ENCODE measurements at places on chromosomes 11 and 22.

- DNase-seq = no peak
Observed at GRCh38 chr11:109432105-109432504, 10.1 kb downstream of the C11orf87 start.

DNA sequence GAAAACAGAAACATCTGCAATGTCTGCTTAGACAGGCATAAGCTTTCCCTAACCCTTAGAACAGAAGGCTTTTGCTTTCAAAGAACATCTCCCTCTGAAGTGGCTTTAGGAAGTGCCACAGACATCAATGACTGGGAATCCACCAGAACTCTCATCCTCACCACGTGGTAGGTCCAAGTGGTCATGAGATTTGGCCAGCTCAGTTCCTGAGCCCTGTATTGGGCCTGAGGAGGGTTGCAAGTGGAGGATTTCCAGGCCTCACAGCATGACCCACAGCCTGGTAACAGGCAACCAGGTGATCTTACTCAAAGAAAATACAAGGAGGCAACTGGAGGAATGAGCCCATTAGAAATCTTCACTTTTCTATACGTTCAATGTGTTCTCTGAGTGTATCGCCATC lies 1.6 kb downstream of the CASP1 start:
- no peak for DNase-seq

DNA sequence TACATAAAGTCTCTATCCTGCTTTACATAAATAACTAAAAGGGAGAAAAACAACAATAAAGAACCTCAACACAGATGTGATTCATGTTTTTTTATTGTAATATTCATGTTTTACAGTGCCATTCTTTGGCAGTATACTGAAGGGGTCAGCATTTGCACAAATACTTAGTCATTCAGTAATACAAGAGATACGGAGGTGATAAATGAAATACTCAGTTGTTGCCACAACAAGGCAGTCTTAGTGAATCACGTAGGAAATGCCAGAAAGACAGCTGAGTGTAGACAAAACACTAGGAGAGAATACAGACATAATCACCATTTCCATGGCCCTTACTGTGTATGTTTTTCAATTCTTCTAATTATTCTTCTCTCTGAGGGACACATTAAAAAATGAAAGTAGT lies 910.4 kb downstream of the METTL15 start:
- peak; percentile 32 for DNase-seq

- DNase-seq = no peak
Observed at GRCh38 chr11:64436000-64436399, 77.0 kb downstream of the RPS6KA4 start.

GRCh38 chr11:68938088-68938487 lies 34.4 kb downstream of the IGHMBP2 start:
- DNase-seq = no peak

- no peak for DNase-seq
Observed at GRCh38 chr11:77204754-77205466, 76.9 kb downstream of the MYO7A start.

DNA sequence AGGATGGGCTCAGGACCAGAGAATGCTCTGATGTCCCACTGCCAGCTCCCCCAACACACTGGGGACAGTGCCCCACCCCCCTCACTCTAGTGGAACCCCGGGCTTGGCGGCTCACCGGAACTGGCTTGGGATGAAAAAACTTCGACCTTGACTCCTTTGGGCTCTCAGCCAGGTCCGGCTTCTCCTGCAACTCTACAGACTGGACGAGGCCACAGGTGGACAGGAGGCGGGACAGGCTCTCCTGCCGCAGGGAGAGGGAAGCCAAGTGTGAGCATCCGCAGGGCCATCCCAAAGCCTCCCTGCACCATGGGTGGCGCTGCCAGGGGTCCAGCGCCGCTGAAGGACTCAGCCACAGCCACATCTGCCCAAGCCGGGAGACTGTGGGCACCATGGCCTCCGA lies 3.7 kb downstream of the RRP7A start:
- DNase-seq = no peak

DNA sequence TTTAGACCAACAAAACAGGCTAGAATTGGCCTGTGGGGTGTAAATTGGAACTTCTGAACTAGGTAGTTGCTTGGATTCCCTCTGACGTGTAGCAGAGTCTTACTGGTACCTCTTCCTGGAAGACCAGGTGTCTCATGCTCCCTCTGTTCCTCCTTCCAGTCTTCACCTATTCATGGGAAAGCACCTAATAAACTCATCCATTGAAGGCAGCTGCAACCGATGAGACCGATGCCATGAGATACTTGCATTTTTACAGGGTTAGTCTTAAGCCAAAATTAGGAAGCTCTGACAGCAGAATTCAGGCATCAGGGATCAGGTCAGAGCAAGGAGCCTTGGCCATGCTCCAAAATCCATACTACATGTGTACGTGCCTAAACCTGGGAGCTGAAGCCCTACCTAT lies 13.2 kb upstream of the HEPHL1 start:
- no peak for DNase-seq

DNA sequence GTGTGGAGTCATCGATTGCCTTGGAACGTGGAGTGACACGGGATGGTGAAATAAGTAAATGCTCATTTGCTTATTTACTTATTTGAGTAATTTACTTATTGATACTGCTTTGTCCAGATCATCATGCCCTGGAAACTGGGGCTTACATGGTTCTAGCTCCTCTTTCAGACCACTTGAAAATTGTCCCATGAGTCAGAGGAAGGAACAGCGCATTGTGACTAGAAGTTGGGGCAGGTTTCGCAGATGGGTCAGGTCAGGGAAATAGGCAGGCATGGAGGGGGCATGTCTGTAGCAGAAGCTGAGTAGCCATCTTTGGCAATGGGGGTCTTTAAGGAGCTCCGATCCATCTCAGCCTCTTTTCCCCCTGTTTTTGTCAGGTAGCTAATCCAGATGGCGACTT lies 104.2 kb upstream of the SORL1-AS1 start:
- DNase-seq = no peak

DNA sequence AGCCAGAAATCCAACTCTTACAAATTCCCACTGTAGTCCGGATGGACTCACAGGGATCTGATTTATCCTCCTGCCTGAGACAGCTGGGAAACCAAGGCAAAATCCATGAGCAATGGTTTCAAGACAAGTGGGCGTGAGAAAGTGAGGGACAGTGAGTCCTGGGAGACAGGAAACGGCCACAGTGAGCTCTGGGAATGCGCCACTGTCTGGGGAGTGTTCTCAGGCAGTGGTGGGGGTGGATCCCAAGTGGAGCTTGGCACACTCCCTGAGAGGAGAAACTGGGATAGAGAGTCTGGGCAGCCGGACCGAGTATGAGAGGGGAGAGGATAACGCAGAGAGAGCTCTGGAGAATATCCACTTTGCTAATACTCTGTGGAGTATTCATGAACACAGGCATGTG lies 9.8 kb downstream of the IL17REL start:
- DNase-seq = no peak

DNA sequence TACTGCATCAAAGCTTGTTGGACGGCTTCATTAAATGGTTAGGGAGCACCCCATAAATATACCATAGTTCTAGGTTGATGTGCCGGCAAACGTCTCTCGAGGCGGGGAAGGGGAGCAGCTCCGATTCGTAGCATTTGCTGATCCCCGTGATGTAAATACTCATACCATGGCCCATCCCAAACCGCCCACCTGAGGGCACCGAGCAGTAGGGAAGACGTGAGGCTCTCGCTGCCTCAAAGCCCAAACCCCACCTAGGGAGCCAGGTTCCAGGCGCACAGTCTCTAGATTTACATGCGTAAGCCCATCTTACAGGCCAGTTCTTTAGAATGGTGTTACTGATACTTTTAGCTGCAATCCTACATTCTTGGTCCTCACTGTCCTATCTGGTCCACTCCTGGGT lies 124.0 kb downstream of the FEZ1 start:
- no peak for DNase-seq

- no peak for DNase-seq
Observed at GRCh38 chr11:18304745-18305144, 17.2 kb downstream of the HPS5 start.

GRCh38 chr11:8002676-8003075 lies 15.5 kb downstream of the EIF3F start:
- DNase-seq = no peak

GRCh38 chr11:131750692-131751091 lies 380.3 kb downstream of the NTM start:
- DNase-seq = no peak

- peak; percentile 26 for DNase-seq
Observed at GRCh38 chr11:105137286-105137685, 2.3 kb downstream of the CARD18 start.

DNA sequence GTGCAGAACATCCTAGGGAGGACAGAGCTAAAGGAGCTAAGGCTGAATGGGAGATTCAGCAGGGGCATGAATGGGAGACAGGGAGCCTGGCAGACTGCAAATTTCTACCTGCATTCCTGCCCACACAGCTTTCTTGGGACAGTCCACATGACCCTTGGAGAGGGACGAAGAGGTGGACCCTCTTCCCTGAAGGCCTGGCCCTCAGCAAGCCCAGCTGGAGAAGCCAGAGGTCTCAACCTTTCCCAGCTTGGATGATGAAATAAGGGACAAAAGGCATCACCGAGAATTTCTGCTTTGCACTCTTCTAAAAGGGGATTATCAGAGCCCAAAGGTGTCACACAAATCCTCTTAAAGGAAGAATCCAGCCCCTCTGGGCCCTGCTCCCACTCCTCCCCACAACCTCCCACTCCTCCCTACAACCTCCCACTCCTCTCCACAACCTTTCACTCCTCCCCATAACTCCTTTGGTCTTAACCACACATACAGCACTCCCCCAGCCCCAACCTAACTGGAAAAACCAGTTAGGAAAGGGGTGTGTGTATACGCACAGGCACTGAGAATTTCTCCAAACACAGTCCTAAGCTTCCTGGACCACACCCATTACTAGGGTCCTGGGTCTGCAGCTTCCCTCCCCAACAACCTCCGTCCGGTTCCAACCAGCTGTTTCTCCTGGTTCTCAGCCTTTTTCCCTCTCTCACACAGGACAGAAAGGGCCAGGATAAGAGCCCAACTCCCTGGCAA lies 38.4 kb downstream of the RPL27A start:
- DNase-seq = no peak

- no peak for DNase-seq
Observed at GRCh38 chr11:18308242-18308641, 13.7 kb downstream of the HPS5 start.

DNA sequence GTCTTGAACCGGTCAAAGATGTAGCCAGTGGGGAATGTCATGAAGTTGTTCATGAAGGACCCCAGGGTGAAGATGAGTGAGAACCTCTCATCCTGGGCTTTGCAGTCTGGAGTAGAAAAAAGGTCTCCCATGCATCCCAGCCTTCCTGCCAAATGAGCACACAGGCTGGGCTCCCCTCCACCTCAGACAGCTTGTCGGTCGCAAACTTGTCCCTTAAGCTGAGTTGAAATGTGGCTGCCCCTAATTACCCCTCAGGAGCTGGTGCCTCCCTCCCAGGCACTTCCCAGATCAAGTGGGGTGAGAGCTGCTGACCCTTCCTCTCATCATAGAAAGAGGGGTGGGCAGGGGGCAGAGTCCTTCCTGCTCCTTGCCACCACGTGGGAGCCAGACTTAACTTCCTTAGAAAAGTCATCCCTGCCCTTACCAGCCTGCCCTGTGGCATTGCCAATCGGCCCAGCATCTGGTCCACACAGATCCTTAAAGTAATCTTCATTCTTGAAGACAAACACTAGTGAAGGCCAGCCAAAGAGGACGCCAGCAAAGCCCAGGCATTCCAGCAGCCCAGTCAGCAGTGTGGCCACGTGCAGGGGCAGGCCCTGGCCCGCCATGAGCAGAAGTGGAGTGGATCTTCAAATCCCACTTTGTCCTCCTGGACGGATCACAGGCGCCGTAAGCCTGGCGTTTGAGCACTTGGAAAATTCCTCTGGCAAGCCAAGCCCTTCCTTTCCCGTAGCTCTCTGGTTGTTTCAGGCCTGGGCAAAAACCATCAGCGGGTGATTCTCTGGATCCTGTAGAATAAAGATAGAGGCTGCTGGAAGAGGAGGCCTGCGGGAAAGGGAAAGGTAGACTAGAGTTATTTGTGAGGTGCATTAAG lies 1.1 kb downstream of the SLC43A3 start:
- DNase-seq = peak; percentile 38

DNA sequence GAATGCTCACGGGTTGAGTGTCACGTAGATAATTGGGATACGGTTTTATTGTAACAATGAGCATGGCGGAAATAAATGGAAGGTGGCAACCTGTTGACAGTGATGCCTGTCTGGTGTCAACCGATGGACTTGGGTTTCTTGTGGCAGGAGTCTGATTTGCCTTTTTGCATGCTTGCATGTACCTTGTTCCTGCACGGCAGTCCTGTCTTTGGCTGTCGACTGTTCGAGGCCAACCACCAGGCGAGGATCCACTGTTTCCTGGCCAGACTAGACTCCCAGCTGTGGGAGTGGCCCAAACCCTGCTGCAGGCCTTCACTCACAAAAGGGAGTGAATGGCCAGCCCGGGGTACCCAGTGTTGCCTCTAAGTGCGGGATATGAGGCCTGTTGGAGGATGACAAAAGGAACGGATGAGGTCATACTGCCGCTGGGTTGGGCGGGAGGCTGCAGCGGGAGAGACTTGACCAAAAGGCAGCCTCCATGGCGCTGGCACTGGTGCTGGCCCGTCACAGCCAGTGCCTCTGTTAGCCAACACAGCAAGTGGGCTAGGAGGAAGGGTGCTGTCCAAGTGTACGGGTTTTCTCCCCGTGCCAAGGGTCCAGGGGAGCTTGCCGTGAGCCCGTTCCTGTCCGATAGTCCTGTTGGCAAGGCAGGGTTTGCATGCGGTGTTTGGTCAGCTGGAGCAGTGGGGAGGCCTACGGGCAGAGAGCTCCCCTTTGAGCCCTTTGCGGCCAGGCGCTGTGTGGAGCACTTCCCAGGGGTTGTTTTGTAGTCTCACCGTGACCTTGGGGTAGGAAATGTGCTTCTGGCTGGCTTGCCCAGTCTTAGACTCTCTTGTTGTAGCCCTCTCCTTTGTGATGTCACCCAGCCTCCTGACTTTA lies 974 bp downstream of the DGCR8 start:
- peak; percentile 46 for DNase-seq

DNA sequence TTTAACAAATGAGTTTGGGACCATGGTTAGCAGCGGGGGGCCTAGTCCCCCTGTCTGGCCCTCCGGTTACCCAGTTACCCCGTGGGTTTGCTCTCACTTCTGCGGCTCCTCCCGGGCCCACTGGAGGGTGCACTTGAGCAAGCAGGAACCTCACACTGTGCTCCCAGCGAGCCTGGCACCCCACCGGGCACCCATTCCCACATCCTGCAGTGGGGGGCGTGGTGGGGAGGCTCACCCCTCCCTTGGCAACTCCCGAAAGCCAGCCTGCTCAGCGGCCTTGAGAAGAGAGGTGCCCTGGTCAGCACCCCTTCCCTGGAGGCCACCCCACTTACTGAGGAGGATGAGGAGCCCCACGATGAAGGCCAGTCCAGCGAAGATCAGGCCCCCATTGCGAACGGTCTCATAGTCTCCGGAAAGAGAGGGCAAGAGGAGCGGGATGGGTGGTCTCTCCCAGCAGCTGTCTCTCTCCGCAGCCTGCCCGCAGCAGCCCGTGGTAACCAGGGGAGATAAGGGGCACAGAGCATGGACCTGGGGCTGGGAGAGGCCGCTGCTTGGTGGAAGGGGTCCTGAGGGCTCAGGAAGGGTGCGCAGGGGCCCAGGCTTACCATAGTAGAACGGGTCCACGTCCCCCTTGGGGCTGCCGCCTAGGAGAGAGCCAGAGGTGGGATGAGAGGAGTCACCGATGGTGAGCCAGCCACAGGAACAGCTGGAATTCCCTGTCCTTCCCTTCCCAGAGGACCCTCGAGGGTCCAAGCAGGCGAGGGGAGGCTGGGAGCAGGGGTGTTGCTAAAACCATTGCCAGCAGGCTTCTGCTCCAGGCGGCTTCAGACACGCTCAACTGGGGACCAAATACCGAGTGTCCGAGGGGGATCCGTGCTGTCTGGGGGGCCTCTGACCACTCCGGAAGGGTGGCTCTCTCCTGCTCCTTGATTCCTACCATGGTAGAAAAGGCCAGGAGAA lies 2.2 kb downstream of the FXYD2 start:
- no peak for DNase-seq

GRCh38 chr11:100546714-100547113 lies 140.4 kb upstream of the ARHGAP42 start:
- no peak for DNase-seq

Data from foreskin melanocyte (primary cell).